ENCODE measurements at places on chromosomes 1 and 21. TPM values are rescaled to one million over a fixed set of nuclear protein-coding genes. Genes with fewer than 3 reads are reported as not detected.

IGFN1 gene
- total RNA-seq: not detected

DNA sequence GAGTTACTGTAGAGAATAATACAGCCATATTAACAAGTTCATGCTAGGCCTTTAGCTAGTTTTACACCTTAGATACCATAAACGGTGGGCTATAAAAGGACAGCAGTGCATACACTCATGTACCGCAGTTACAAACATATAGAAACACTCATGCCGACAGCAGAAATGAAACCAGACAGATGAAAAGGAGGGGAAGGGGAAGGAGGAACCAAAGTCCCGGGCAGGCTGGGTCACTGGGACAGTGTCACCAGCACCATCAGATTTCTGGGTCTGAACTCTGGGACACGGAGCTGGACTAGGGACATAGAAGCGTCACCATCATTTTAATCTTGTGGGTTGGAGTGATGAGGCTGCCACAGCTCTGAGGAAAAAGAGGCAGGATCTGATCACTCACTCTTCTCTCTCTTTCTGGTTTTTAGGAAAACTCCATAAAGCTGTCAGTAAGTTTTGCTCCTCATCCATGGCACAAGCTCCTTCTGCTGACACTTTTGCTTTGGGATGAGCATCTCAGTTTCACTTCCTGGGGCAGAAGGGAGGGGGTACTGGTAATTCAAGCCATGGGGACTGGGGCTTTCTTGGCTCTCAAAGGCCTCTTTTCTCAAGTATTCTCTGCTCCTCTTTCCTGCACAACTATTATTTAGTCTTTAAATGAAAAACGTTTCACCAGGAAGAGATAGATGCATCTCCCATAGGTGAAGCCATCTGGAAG is 7.8 kb upstream of the ZNF691 start:
- H3K4me1 ChIP-seq: no peaks in the 10 kb centered on the region
- DNase-seq: no peak
- H3K4me3 ChIP-seq: no peak overlapping the region
- H3K27ac ChIP-seq: no peak overlapping the region
- no peaks in the 10 kb centered on the region for H3K27me3 ChIP-seq

S100B gene
- not detected for total RNA-seq

DNA sequence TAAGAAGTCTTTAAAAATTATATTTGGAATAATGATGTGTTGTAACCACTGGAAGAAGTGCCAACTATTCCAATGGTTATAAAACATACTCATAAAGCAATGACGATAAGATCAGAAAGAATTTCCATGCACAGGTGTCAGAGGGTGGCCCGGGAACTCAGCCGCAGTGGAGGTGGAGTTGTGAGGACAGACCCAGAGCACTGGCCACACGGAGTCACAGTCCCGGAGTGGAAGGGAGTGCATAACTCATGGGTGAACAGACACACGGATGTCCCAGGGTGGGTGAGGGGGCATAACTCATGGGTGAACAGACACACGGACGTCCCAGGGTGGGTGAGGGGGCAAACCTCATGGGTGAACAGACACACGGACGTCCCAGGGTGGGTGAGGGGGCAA is 2.5 kb downstream of the KRTAP10-4 start:
- H3K4me1 ChIP-seq: no peaks in the 10 kb centered on the region
- no peak overlapping the region for H3K4me3 ChIP-seq
- H3K27me3 ChIP-seq: no peaks in the 10 kb centered on the region
- no peak overlapping the region for H3K27ac ChIP-seq

- H3K27ac ChIP-seq: no peak overlapping the region
- H3K36me3 ChIP-seq: no peaks in the 10 kb centered on the region
Observed at GRCh38 chr1:216896146-216896545, 172.9 kb upstream of the ESRRG start.

RNPC3 gene
- total RNA-seq: 84.6 TPM

- H3K27me3 ChIP-seq: no peaks in the 10 kb centered on the region
- H3K27ac ChIP-seq: no peak overlapping the region
- no peak for DNase-seq
- no peak overlapping the region for H3K4me3 ChIP-seq
- H3K36me3 ChIP-seq: no peaks in the 10 kb centered on the region
Observed at GRCh38 chr21:8989721-8990325, 1531.6 kb upstream of the TPTE start.

DNA sequence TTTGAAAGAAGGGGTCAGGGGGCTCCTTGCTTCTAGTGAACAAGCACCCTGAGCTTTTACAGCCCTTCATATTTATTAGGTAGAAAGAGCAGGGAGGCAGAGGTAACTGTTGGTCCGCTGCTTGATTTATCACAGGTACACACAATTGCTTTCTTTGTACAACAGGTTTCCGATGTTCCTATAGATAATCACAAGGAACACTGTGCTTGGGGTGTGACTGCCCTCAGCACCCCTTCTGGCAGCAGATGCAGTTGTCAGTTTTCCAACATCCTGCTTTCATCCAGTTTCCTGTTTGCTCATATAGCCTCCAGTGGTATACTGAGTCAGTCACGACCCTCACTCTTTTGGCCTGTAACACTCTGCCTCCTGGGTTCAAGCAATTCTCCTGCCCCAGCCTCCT is 40.6 kb downstream of the SCP2 start:
- H3K4me3 ChIP-seq: no peak overlapping the region
- no peak overlapping the region for H3K27ac ChIP-seq
- no peaks in the 10 kb centered on the region for H3K4me1 ChIP-seq
- H3K36me3 ChIP-seq: no peaks in the 10 kb centered on the region
- H3K27me3 ChIP-seq: no peaks in the 10 kb centered on the region

GRCh38 chr21:42623694-42624093 is 29.7 kb upstream of the PDE9A start:
- H3K4me3 ChIP-seq: no peak overlapping the region
- DNase-seq: no peak
- no peaks in the 10 kb centered on the region for H3K27me3 ChIP-seq
- no peaks in the 10 kb centered on the region for H3K4me1 ChIP-seq

DNA sequence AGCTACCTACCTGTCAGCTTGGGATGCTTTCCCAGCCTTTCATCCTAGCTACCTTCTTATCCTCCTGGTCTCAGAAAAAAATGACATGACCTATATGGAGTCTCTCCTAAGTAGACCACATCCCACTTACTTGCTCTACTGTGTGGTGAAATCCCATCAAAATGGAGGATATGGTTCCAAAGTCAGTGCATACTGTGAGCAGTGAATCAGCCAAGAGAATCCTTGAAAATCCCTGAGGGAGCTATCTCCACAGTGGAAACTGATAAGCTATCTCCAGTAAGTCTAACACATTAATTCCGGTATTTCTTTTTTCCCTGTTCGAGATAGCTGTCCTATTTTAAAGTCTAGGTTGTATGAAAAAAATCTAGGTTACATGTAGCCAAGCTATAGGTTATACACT is 189.7 kb downstream of the FGGY start:
- no peak for DNase-seq
- no peaks in the 10 kb centered on the region for H3K4me1 ChIP-seq
- H3K4me3 ChIP-seq: no peak overlapping the region
- H3K27me3 ChIP-seq: no peaks in the 10 kb centered on the region

MYOG gene
- total RNA-seq: not detected

DNA sequence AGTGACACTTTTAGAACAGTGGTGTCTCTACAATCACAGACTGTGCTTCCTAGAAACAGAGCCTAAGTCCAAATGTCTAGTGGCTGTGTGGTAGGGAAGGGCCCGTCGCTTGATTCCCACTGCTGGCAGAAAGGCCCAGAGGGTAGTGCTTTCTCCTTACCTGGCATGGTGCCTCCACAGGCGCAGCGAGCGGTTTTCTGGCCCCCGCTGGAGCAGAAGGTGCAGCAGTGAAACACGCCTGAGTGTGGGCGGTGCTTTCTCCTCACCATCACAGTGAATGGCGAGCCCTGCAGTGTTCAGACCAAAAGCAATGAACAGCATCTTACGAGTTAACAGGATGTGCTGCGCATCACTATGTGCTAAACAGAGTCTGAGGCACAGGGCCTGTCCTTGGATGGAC is 8.3 kb downstream of the TRIM45 start:
- peaks cover 11% of the 10 kb centered on the region for H3K4me1 ChIP-seq
- DNase-seq: no peak
- H3K4me3 ChIP-seq: no peak overlapping the region
- H3K36me3 ChIP-seq: no peaks in the 10 kb centered on the region
- no peaks in the 10 kb centered on the region for H3K27me3 ChIP-seq
- no peak overlapping the region for H3K27ac ChIP-seq

GRCh38 chr1:184892116-184892515 is 82.2 kb downstream of the NIBAN1 start:
- peak overlapping the region; percentile 52 for H3K27ac ChIP-seq
- H3K4me3 ChIP-seq: no peak overlapping the region
- DNase-seq: peak; percentile 19
- no peaks in the 10 kb centered on the region for H3K36me3 ChIP-seq
- H3K27me3 ChIP-seq: no peaks in the 10 kb centered on the region
- H3K4me1 ChIP-seq: peaks cover 64% of the 10 kb centered on the region

GRCh38 chr1:46557403-46557802 is 6.0 kb upstream of the KNCN start:
- no peaks in the 10 kb centered on the region for H3K4me1 ChIP-seq
- H3K36me3 ChIP-seq: peaks cover 5% of the 10 kb centered on the region
- DNase-seq: no peak
- no peaks in the 10 kb centered on the region for H3K27me3 ChIP-seq
- no peak overlapping the region for H3K27ac ChIP-seq

DNA sequence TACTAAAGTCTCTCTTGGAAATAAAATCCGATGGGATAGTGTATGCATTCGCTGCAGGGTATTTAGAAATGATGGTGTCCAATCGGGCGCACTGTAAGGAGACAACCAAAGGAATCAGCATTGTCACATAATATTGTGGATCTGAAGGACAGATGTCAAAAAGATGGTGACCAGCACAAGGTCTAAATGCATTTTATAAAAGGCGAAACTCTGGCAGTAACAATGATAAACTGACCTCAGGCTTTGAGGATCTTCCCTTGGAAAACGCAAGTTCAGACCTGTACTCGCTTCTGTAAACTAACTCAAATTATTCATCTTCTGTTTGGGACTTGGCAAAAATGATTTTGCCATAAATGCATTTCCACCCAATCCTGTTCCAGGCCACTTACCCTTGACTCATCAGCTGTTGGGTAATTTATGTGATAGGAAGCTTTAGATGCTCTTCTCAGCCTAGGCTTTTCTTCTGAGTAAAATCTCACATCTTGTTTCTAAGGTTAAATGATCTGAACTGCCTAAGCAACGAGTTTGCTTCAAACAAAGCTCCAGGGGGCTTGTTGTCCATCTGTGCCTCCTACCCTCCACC is 33.8 kb downstream of the STPG1 start:
- H3K4me1 ChIP-seq: peaks cover 5% of the 10 kb centered on the region
- H3K27me3 ChIP-seq: no peaks in the 10 kb centered on the region
- H3K4me3 ChIP-seq: no peak overlapping the region

DNA sequence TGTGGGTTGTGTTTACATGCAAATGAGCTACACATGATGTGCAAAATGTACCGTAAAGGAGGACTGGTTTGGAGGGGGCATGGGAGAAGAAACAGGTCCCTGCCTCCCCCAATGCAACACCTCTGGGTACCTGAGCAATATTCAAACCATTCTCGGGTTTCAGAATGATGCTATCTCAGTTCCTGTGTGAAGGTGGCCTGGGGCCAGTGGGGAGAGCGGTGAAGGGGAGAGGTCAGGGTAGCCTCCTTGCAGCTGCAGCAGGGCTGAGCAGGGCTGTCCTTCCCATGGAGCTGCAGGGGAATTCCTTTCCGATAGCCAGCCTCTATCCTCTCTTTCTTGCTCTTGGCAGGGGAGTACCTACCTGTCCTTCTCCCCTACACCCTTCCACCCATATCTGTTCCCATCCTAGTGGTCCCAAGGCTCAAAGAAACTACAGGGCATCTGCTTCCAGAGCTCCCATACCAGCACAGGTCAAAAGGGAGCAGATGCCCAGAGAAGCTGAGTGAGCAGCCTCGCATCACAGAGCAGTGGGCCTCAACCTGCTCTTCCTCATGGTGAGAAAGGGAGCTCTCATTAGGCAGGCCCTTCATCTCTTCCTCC is 11.9 kb downstream of the MEF2D start:
- H3K27me3 ChIP-seq: no peaks in the 10 kb centered on the region
- peak overlapping the region; percentile 51 for H3K27ac ChIP-seq
- H3K4me3 ChIP-seq: no peak overlapping the region
- peaks cover 8% of the 10 kb centered on the region for H3K36me3 ChIP-seq
- peaks cover 98% of the 10 kb centered on the region for H3K4me1 ChIP-seq
- no peak for DNase-seq

KISS1 gene
- not detected for total RNA-seq

SPTA1 gene
- not detected for total RNA-seq

- no peaks in the 10 kb centered on the region for H3K27me3 ChIP-seq
- no peaks in the 10 kb centered on the region for H3K36me3 ChIP-seq
- H3K4me1 ChIP-seq: no peaks in the 10 kb centered on the region
- no peak overlapping the region for H3K4me3 ChIP-seq
Observed at GRCh38 chr1:114292835-114293234, 139.2 kb upstream of the SYT6 start.

GRCh38 chr1:172320733-172321132 is 99.8 kb upstream of the C1orf105 start:
- no peaks in the 10 kb centered on the region for H3K4me1 ChIP-seq
- DNase-seq: no peak
- no peak overlapping the region for H3K27ac ChIP-seq
- H3K4me3 ChIP-seq: no peak overlapping the region

- H3K4me3 ChIP-seq: no peak overlapping the region
- H3K36me3 ChIP-seq: no peaks in the 10 kb centered on the region
- H3K27ac ChIP-seq: no peak overlapping the region
- peaks cover 11% of the 10 kb centered on the region for H3K4me1 ChIP-seq
- DNase-seq: no peak
Observed at GRCh38 chr1:36401602-36402503, 4.1 kb upstream of the LSM10 start.

OR2AK2 gene
- total RNA-seq: not detected

- peaks cover 5% of the 10 kb centered on the region for H3K36me3 ChIP-seq
- H3K4me1 ChIP-seq: peaks cover 17% of the 10 kb centered on the region
- H3K27me3 ChIP-seq: no peaks in the 10 kb centered on the region
- no peak overlapping the region for H3K27ac ChIP-seq
- DNase-seq: peak; percentile 10
- H3K4me3 ChIP-seq: peak overlapping the region; percentile 34
Observed at GRCh38 chr1:161962091-161962887, 61.4 kb downstream of the OLFML2B start.
